ENCODE measurements at places on chromosomes 4 and X.

DNA sequence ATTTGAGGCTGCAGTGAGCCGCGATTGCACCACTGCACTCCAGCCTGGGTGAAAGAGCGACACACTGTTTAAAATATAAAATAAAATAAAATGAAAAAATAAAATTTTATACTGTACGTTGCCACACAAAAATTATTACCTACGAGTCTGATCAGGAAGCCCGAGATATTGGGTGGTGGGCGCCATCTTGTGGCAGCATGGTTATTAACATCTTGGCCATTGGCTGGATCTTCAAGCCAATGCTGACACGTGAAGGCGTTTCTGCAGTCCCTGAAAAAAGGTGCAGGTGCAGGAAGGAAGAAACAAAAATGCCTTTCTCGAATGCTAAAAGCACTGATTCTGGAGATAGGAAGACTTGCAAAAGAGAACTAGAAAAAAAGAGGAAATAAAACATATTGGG, 4.9 kb upstream of the TLR8 start:
- DNase-seq: peak; percentile 27

- no peak for DNase-seq
These were observed 53.3 kb downstream of the JADE1 start for GRCh38 chr4:128862608-128863311.

GRCh38 chr4:158782551-158783360, 13.9 kb downstream of the FNIP2 start:
- peak; percentile 54 for DNase-seq

DNA sequence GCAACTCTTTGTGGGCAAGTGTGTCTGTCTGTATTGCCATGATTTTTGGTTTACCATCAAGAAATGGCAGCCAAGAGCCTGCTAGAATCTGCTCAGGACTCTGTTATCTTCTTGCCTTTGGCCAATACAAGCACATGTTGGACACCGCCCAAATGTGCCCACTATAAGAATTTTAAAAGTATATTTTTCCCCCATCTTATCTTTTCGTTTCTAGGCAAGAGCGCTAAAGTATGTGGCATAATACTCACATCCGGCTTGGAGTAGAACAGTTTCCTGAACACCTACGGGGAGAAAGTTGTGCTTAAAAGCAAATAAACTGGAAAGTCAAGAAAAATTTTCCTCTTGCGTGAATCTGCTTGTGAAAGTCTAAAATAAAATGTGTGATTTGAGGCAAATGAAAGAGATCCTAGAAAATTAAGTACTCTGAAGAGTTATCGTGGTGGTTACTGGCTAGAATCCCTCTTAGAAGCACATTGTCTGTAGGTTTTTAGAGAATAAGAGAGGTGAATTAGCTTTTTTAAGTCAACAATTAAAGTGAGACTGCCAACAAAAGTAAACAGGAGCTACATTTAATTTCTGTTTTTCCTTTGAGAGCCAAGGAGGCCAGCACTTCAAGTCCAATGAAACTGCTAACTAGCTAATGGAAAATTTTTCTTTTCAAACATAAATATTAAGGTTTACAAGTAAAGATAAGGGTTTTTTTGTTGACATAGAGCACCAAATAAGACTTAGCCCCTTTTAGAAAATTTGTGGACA, 220.2 kb downstream of the SOWAHB start:
- DNase-seq: no peak

GRCh38 chrX:122135070-122135469, 1049.0 kb upstream of the GRIA3 start:
- DNase-seq: no peak

DNA sequence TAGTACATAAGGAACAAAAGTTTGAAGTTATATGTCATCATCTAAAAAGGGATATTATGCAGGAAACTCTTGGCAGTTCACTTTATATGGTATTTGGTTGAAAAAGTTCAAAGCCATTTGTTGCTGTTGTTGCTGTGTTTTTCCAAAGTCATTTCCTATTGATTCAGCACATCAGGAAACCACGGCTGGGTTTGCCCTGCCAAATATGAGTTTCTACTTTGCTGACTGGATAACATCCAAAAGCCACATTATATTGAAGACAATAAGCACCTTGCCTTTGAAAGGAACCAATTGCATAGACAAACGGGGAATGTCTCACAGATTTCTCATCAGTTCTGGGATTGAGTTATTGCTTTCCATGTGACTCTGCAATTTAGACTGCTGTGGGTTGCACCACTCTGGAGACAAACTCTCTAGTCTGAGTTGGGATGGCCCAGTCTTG, 206.1 kb downstream of the SLC39A8 start:
- no peak for DNase-seq

DNA sequence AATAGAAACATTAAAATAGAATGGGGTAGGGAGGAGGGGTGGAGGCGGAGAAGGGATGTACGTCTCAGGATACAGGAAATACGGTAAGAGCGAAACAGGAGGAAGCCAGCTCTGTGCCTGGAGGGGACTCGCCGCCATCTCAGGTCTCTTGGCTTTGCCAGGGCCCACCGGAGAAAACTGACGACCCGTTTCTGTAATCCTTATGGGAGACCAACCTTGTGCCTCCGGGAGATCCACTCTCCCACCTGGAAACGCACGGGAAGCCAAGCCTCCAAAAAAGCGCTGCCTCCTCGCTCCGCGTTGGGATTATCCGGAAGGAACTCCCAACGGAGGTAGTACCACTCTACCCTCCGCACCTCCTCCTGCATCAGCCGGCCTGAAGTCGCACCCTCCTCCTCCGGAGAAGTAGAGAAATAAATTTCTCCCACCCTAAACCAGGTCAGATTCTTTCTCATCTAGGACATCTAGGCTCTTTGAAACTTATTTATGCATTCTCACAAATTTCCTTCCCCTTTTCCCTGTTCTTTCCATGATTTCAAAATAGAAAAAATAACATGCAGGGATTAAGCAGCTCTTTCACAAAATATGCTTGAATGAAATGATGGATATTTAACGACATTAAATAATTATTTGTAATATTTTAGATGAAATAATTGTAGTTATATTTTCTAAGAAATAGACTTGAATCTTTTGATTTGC, at the start of gene NBDY:
Gene NBDY, plus strand, starts transcription at position 92 of the 699 bp plus-strand sequence. Its CDS starts 111 bp downstream, at position 203.
- DNase-seq: peak; percentile 49

GRCh38 chr4:99379571-99379970, 27.0 kb upstream of the ADH1C start:
- DNase-seq: no peak
